ENCODE measurements at places on chromosomes 1 and 21. TPM values are rescaled to one million over a fixed set of nuclear protein-coding genes. Genes with fewer than 3 reads are reported as not detected.

Gene S100A12
- 1.3 TPM for polyA plus RNA-seq

Gene FMO2
- 1.9 TPM for polyA plus RNA-seq

DNA sequence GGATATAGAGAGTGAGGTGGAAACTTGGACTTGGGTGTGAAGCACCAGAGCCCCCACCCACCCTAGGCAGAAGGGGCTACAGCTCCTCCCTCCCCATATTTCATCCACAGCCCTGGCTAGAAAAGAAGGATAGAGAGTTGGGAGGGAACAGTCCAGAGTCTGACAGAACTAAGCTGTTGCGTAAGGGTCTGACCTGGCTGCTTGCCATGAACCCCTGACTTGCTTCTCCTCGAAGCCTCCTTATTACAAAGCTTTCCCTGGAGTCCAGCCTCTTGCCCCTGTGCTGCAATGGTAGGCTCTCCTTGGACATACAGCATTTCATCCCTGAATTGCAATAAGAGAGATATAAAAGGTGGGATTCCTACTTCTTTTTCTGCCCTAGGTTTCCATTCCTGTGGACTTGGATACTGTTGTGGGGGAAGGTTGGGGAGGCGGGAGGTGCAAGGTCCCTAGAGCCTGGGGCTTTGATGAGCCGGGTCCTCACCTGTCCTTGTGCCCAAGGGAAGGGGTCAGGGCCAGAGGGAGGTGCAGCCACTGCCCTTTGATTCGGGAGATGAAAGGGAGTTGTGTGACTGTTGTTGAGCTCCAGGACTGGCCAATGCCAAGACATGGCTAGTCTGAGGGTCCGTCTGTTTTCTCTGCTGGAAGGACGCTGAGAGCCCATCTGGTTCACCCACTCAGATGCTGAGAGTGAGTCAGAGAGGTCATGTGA, 2.7 kb downstream of the RHBG start:
- DNase-seq: peak; percentile 48

DNA sequence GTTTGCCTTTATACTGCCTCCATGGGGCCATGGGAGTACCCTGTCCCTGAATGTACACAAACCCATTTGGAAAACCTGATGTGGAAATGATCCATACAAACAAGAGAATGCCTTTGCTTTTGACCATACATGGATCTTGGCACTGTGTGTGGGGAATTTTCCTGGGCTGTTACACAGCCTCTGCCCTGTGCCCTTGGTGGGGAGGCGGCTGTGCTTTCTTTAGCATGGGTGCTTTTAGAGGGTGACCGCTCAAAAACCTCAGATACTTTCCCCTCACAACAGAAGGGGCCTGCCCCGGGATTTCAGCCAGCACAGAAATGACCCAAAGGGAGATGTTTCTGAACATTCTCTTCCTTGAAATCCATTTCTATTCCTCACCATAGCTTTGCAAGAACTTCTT, 194.8 kb downstream of the LMO4 start:
- DNase-seq: no peak

- DNase-seq: peak; percentile 8
These were observed 750 bp downstream of the SYNJ1 start for GRCh38 chr21:32726839-32727686.

DNA sequence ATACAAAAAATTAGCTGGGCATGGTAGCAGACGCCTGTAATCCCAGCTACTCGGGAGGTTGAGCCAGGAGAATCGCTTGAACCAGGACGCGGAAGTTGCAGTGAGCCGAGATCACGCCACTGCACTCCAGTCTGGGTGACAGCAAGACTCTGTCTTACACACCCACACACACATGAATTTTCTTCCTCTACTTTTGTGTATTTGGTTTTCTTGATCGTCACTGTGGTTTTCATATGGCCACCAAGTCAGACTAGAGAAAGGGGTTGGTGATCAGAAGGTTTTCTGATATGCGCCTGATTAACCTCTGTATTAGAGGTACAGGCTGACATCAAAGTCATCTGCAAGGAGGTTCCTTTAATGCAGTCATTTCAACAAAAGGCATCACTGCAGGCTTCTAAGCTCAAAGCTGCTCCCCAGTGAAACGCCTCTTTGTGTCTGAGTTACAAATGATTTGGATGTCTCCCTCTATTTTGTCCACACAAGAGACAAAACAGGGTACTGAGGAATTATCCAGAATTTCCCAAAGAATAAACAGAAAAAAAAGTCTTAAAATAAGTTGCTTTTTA, 11.1 kb downstream of the SH2D1B start:
- DNase-seq: no peak

- no peak for DNase-seq
These were observed 788.4 kb upstream of the PRMT6 start for GRCh38 chr1:106268070-106268469.

- no peak for DNase-seq
These were observed 108.9 kb upstream of the POGK start for GRCh38 chr1:166730299-166730888.

- DNase-seq: no peak
These were observed 7.5 kb downstream of the ZNF692 start for GRCh38 chr1:248851390-248851789.

DNA sequence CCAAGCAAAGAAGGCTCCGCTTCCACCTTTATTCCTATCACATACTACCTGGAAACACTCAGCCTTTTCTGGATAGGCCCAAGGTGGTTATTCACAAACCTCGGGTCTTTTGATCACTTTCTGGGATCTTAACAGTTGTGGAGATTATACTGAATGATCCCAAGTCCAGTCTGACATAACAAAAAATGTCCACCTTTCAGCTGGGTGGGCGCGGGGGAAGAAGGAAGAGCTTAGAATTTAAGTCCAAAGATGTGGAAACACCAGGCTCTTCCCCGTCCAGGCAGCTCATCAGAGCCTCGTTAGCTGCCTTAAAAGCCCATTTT, 338 bp upstream of the C1orf53 start:
- DNase-seq: no peak

- DNase-seq: no peak
These were observed 9.8 kb upstream of the KCNQ4 start for GRCh38 chr1:40773748-40774265.

DNA sequence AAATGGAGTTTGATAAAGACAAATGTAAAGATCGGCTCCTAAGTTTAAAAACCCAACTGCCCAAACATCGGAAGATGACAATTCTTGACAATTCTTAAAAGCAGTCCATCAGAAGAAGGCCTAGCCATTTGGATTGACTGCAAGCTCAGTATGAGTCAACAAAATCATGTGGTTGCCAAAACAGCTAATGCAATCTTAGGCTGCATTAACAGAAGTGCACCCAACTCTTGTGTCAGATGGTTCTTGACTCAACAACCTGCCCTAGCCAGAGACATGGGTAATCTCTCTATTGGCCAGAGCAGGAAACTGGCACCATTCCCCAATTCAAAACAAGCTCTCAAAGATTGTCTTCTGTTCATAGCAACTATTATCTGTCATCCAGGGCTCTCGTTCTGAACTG, 9.9 kb upstream of the NCF2 start:
- no peak for DNase-seq

Gene NBPF20
- 2.4 TPM for polyA plus RNA-seq

Gene SLAMF7
- polyA plus RNA-seq: 0.61 TPM

- no peak for DNase-seq
These were observed 2.4 kb upstream of the C8B start for GRCh38 chr1:56967900-56968832.

- DNase-seq: no peak
These were observed 85.4 kb downstream of the CEP350 start for GRCh38 chr1:180040034-180040433.

- no peak for DNase-seq
These were observed 121.3 kb upstream of the HOOK1 start for GRCh38 chr1:59693406-59693805.

DNA sequence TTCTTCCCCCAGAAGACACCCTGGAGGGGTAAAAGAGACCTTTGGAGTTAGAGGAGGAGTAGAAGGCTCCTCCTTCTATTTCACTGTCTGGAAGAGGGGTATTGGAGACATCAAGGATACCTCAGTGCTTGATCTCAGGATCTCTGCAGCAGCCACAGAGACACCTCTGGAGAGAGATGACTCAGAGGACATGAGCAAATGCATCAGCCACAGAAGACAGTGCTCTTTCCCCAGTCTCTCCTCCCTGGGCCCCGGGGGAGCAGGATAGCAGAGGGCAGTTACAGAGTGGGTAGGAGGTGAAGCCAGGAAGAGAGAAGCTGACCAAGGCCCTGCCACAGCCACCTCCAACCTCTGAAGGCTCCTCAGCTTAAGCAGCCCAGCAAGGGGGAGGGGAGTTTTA, 15.3 kb upstream of the TEDDM1 start:
- DNase-seq: no peak

DNA sequence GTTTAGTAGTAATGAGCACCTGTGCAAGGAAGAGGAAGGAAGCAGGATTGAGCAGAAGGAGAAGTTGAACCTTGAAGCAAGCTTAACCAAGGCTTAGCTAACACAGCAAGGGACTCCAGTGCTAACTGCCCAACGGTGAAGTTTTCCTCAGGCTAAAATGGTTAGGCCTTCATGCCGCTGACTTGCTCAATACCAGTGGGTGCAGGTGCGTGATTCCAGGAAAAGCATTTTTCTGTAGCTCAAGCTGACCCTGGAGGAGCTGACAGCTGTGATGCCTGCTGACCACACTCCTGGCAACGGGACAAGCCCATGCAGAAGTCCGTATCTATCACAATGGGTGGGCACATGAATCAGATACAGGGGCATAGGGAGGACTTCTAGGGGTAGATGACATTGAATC, 76.5 kb upstream of the FGGY start:
- DNase-seq: no peak

Gene OR2T6
- 0.05 TPM for polyA plus RNA-seq

Gene PPIH
- 56.3 TPM for polyA plus RNA-seq
